Sigmoid colon (tissue), 7 donors: ENCODE measurements at places on chromosomes 7 and 10. TPM values are rescaled to one million over a fixed set of nuclear protein-coding genes. Genes with fewer than 3 reads are reported as not detected.

The KCNMA1 gene
- total RNA-seq, result 292 TPM

GRCh38 chr10:43056568-43057011, 20.3 kb upstream of the RET start:
- H3K36me3 ChIP-seq, result no peaks in the 10 kb centered on the region
- H3K27me3 ChIP-seq, result no peaks in the 10 kb centered on the region
- H3K27ac ChIP-seq, result no peak overlapping the region

DNA sequence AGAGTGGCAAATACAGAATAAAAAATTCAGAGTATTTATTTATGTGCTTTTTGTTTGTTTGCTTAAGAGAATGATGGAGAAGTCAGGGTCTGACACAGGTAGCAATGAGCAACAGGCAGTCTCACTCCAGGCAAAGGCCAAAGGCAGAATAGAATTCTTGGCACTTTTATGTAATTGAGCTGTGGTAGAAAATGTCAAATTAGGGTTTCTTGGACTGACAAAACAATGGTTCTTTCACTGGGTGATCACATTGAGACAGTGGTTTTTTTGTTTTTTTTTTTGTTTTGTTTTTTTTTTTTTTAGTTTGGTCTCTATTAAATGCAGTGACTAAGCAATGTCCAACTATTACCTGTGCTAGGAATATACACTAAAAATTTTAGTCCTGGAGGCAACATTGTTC, 27.4 kb downstream of the POM121L12 start:
- H3K27ac ChIP-seq, result no peak overlapping the region
- DNase-seq, result no peak
- H3K4me1 ChIP-seq, result no peaks in the 10 kb centered on the region
- no peak overlapping the region for H3K4me3 ChIP-seq
- H3K36me3 ChIP-seq, result no peaks in the 10 kb centered on the region
- H3K27me3 ChIP-seq, result no peaks in the 10 kb centered on the region

GRCh38 chr7:46589286-46589685, 668.2 kb upstream of the IGFBP3 start:
- peaks cover 13% of the 10 kb centered on the region for H3K4me1 ChIP-seq
- no peak overlapping the region for H3K27ac ChIP-seq
- H3K36me3 ChIP-seq, result no peaks in the 10 kb centered on the region
- H3K4me3 ChIP-seq, result no peak overlapping the region
- no peak for DNase-seq

- H3K27ac ChIP-seq, result no peak overlapping the region
- no peak overlapping the region for H3K4me3 ChIP-seq
- no peaks in the 10 kb centered on the region for H3K36me3 ChIP-seq
- H3K4me1 ChIP-seq, result no peaks in the 10 kb centered on the region
- DNase-seq, result no peak
Observed at GRCh38 chr7:120110169-120110568, 162.8 kb upstream of the KCND2 start.

GRCh38 chr10:133230044-133230361, at the start of gene UTF1:
TSS of gene UTF1 (plus strand) at chr10:133230217. CDS start at chr10:133230289, 72 bp downstream.
- H3K27me3 ChIP-seq, result peaks cover 93% of the 10 kb centered on the region
- peaks cover 14% of the 10 kb centered on the region for H3K4me1 ChIP-seq

DNA sequence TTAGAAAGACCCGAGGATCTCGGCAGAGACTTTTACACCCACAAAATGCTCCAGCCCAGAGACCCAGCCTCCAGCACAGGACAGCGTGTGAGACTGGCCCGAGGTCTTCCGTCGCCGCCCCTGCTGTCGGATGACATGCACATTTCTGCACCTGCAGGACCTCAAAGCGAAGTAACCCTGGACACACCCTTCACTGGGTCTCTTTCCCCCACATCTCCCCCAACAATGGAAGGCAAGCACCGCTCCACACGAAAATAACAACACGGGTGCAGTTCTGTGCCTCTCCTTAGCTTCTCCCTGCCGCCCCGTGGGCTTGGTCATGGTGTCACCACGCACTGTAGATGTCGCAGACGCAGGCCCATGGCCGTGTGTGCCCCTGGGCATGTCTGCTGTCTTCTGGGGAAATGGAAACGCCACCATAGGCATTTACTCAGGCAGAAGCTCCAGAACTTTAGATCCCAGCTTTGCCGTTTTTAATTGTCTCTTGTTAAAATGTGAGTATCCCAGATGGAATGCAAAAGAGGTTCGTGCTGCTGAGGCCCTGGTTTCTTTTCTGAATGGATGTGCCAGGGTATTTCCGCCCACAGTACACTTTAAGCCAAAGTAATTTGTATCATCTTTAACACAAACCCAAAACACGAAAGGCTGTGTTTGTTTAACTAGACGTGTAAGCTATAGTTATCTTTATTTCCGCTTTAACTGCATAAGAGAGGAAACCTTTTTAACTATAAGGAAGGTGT, 237.9 kb downstream of the MGMT start:
- no peaks in the 10 kb centered on the region for H3K27me3 ChIP-seq
- H3K4me1 ChIP-seq, result no peaks in the 10 kb centered on the region
- H3K27ac ChIP-seq, result no peak overlapping the region

DNA sequence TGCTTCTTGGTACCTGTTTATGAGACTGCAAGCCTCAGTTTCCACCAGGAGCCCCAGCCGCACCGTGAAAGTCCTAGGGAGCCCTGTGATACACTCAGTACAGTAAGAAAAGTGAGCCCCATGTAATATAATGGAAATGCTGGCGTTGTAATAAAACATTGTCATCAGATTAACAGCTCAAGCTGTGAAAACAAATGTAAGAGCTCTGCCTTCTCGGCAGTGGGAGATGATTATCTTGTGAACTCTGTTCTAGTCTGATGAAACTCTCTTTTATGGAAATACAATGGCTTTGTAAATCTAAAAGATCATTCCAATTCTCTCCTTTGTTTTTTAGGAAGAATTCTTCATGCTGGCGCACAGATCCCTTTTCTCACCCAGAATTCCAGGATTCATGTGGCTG, 299.9 kb downstream of the ABCA13 start:
- DNase-seq, result no peak
- no peak overlapping the region for H3K4me3 ChIP-seq
- no peak overlapping the region for H3K27ac ChIP-seq
- no peaks in the 10 kb centered on the region for H3K4me1 ChIP-seq

DNA sequence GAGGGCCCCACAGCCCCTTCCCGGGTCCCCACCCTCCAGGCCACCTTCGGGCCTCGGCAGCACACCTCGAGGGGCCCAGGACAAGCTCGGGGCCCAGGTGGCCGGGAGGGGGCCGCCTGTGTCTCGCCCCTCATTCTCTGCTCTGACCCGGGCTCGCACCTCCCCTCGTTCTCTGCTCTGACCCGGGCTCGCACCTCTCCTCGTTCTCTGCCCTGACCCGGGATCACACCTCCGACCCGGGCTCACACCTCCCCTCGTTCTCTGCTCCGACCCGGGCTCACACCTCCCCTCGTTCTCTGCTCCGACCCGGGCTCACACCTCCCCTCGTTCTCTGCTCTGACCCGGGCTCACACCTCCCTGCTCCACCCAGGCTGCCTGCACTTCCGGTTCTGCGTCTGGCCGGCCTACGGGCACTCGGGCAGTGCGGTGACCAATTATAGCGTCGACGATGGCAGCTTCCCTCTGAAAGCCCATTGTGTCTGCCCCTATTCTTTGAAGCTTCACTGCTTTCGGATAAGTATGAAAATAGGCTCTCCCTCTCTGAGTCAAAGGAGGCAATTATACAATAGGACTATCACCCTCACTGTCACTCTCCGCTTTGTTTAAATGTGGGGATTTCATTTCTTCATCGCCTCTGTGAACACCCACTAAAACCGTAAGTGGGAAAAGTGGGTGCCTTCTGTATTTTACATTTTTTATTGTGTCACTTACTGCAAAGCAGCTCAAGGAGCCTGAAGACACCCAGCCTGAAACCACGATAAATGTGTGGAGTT, 457.4 kb downstream of the DNAJB6 start:
- no peak overlapping the region for H3K27ac ChIP-seq
- H3K4me3 ChIP-seq, result no peak overlapping the region
- H3K27me3 ChIP-seq, result no peaks in the 10 kb centered on the region
- no peaks in the 10 kb centered on the region for H3K4me1 ChIP-seq

GRCh38 chr10:126080879-126081411, 184.6 kb downstream of the FANK1 start:
- H3K27me3 ChIP-seq, result no peaks in the 10 kb centered on the region
- H3K36me3 ChIP-seq, result no peaks in the 10 kb centered on the region
- no peak overlapping the region for H3K27ac ChIP-seq
- no peaks in the 10 kb centered on the region for H3K4me1 ChIP-seq
- no peak overlapping the region for H3K4me3 ChIP-seq
- no peak for DNase-seq

DNA sequence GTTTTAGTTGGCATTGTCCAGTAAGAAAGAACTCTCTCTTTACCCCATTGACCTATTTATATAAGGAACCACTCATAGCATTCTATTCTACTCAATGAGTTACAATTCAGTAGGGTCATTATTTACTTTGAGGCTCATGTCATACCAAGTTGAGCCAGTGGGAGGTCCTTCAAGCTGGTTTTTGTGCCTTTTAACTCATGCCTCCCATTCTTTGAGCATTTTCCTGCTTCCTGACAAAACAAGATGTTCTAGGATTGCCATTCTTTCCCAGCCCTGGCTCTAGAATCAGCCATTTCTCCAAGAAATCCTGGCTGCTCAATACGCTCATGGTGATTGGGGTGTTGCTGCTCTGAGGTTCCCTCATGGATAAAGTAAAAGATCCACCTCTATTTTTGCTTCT, 250.1 kb downstream of the ABCA13 start:
- H3K4me3 ChIP-seq, result no peak overlapping the region
- H3K4me1 ChIP-seq, result no peaks in the 10 kb centered on the region
- H3K36me3 ChIP-seq, result no peaks in the 10 kb centered on the region
- no peak overlapping the region for H3K27ac ChIP-seq

The ASZ1 gene
- total RNA-seq, result not detected

The AASS gene
- 40.0 TPM for total RNA-seq

- H3K36me3 ChIP-seq, result no peaks in the 10 kb centered on the region
- no peaks in the 10 kb centered on the region for H3K27me3 ChIP-seq
- peaks cover 20% of the 10 kb centered on the region for H3K4me1 ChIP-seq
- DNase-seq, result peak; percentile 80
- H3K27ac ChIP-seq, result peak overlapping the region; percentile 68
- H3K4me3 ChIP-seq, result no peak overlapping the region
Observed at GRCh38 chr10:89516149-89516832, 19.1 kb downstream of the SLC16A12 start.

The GIMAP1 gene
- total RNA-seq, result 5.0 TPM

DNA sequence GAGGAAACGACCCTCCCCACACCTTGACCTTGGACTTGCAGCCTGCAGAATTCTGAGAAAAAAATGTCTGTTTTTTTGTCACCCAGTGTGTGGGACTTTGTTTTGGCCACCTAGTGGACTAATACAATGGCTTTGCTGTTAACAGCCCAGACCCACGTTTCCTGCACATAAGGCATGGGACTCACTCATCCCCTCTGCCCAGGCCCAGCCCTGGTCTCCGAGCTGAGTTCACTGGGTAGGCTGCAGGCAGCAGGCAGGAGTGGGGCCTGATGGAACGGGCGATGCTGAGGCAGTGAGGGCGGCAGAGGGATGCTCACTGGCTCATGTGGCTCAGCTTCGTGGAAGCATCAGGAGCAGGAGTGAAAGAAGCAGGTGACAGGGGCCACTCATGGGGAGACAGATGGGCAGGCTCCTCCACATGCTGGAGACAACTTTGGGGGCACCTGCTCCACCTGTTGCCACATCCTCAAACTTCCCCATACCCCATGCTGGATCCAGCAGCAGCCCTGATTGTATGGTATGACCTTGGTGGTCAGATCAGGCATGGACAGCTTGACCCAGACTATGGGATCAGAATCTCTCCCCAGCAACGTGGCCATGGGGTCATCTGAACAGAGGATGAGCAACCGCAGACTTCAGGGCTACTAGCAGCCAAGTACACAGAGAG, 65.8 kb upstream of the ANTXRL start:
- H3K4me1 ChIP-seq, result no peaks in the 10 kb centered on the region
- no peaks in the 10 kb centered on the region for H3K36me3 ChIP-seq
- H3K27me3 ChIP-seq, result no peaks in the 10 kb centered on the region
- H3K27ac ChIP-seq, result no peak overlapping the region
- H3K4me3 ChIP-seq, result no peak overlapping the region
